ENCODE measurements at places on chromosomes 5 and 9.

- no peak for DNase-seq
These were observed 16.4 kb upstream of the SMIM15 start for GRCh38 chr5:61178702-61179101.

- DNase-seq: no peak
These were observed 131.2 kb downstream of the DAB2IP start for GRCh38 chr9:121782514-121783110.

GRCh38 chr5:95007921-95008597 is 276.8 kb downstream of the MCTP1 start:
- DNase-seq: no peak

DNA sequence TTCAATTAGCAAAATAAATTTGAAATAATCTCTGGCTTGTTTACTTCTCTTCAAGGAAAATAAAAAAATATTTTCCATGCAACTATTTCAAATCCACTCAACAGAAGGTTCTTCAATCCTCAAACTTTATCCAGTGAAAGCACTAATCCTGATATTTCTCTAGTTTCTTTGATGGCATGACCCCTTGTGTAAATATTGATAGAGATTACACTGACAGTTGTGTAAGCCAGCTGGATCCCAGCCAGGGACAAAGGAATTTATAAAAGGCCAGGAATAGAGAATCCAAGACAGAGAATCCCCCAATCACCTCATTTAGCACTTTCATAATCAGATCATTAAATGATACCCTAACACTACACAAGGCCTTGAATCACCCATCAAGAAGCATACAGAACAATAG is 135.2 kb downstream of the GNA14 start:
- DNase-seq: no peak

- peak; percentile 68 for DNase-seq
These were observed 13.4 kb upstream of the OR13C8 start for GRCh38 chr9:104555521-104555920.

DNA sequence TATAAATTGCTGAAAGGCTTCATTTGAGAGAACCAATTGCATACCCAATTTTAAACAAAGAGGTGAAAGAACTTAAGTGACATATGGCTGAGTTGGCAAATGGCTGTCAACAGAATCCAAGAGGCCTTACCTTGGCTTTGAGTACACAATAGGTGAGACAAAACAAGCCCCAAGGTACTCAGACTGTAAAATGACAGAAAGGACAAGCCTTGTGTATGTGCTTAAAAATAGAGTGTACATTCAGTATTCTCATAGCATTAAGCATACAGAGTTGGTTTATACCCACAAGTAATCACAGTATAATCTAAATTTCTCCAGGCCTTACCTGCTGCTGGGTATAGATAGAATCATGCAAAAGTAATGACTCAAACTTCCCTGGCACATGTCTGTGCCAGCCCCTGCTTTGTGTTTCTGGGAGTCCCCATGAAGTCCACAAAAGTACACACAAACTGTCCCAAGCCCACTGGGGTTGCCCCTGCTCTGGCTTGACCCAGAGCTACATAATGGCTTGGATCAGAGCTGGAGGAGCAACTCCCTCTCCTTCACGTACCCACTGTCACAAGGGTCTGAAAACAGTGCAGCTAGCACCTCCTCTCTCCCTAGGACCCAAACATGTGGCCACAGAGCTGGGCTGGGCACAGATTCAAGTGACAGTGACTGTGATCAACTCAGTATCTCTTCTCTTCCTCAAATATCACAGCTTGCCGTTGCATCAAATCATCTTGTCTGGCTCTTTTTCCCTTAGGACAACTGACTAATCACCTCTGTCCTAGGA is 250.8 kb downstream of the ENC1 start:
- DNase-seq: no peak

DNA sequence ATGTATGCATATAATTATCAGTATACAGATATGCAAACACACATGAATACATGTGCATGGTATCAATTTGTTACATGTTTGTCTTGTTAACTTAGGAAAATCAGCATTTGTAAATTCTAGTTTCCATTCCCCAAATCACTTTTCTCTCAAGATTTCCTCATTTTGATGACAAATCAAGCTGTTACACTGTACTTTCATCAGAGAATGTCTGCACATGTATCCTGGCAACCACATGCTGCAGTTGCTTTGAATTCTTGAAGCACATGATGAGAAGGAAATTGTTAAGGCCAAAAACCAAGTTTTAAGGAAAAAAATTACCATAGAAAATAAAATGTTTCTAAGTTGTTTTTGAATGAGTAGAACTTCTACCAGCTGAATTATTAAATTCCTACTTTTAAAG is 1834.5 kb downstream of the EFNA5 start:
- peak; percentile 85 for DNase-seq

GRCh38 chr5:160507221-160507721 is 85.6 kb downstream of the PTTG1 start:
- peak; percentile 81 for DNase-seq

DNA sequence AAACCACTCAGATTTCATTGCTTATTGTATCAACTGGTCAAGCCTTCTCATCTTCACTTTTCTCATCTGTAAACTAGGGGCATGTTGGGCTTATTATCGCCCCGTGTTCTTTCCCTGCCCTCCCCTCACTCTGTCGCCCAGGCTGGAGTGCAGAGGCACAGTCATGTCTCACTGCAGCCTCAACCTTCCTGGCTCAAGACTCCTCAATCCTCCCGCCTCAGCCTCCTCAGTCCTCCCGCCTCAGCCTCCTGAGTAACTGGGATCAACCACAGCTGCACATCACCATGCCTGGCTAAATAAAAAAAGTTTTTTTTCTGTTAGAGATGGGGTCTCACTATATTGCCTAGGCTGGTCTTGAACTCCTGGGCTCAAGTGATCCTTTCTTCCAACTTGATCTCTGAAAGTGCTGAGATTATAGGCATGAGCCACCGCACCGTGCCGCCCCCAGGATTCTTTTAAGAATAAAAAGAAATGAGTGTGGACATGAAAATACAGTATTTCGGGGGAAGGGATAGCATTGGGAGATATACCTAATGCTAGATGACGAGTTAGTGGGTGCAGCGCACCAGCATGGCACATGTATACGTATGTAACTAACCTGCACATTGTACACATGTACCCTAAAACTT is 2.0 kb downstream of the MAML1 start:
- DNase-seq: no peak

DNA sequence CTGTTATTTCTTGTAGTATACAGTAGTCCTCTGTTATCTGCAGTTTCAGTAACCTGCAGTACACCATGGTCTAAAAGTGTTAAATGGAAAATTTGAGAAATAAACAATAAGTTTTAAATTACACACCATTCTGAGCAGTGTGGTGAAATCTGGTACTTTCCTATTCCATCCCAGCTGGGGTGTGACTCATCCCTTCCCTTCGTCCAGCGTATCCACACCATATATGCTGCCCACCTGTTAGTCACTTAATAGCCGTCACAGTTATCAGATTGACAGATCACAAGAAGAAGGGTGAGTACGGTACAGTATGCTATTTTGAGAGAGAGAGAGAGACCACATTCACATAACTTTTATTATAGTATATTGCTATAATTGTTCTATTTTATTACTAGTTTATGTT is 28.9 kb downstream of the FAM151B start:
- peak; percentile 40 for DNase-seq

DNA sequence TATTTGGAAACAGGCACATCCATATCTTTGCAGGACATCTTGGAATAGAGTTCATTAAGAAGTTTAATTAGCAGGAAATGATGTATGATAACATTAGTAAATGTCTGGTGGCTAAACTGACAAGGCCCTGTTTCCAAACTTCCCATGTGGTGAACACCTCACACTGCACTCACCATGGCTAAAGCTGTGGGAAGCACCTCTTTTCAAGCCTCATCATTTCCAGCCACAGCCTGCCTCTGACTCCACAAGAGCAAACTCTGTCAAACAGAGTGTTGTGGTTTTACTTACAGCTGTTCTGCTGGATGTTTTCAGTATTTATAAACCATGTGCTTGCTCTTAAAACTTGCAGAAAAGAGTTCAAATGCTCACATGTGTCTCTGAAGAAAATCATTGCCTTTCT is 14.9 kb upstream of the NDUFB6 start:
- DNase-seq: no peak

- DNase-seq: peak; percentile 27
These were observed 762 bp downstream of the CACNA1B start for GRCh38 chr9:137878146-137878941.

DNA sequence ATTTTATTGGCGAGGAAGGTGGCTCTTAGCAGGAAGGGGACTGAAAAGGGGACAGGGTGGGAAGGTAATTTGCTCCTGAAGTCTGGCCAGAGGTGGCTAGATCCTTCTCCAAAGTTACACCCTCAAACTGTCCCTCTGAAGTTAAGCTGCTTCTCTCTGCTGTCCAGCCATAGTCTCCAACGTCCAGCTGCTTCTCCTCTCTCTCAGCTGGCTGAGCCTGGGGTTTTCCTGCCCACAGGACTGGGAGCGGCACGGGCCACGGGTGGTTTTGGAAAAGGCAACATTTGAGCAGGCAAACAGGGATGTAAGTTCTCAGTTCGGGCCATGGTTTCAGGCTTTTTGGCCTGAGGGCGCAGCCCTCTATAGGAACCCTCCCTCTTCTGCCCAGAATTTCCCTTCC is 128.3 kb downstream of the YIPF5 start:
- no peak for DNase-seq

- peak; percentile 26 for DNase-seq
These were observed 1.3 kb downstream of the BRD3 start for GRCh38 chr9:134066526-134066912.

DNA sequence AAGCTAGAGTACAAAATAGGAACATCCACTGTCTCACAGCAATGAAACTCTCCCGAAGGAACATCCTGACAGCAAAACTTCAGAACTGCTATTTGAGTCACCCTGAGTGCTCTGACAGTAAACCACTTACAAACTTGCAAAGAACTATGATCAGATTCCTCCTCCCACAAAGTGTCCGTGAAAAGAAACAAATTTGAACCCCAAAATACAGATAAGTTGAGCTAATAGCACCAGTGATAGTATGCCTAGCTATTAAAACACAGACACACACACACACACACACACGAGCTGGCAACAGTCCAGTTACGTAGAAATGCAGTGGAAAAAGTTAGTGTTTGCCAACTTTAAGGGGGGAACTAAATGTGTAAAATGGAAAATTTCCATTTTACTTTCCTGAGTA is 3.1 kb upstream of the GLIS3 start:
- DNase-seq: peak; percentile 57

DNA sequence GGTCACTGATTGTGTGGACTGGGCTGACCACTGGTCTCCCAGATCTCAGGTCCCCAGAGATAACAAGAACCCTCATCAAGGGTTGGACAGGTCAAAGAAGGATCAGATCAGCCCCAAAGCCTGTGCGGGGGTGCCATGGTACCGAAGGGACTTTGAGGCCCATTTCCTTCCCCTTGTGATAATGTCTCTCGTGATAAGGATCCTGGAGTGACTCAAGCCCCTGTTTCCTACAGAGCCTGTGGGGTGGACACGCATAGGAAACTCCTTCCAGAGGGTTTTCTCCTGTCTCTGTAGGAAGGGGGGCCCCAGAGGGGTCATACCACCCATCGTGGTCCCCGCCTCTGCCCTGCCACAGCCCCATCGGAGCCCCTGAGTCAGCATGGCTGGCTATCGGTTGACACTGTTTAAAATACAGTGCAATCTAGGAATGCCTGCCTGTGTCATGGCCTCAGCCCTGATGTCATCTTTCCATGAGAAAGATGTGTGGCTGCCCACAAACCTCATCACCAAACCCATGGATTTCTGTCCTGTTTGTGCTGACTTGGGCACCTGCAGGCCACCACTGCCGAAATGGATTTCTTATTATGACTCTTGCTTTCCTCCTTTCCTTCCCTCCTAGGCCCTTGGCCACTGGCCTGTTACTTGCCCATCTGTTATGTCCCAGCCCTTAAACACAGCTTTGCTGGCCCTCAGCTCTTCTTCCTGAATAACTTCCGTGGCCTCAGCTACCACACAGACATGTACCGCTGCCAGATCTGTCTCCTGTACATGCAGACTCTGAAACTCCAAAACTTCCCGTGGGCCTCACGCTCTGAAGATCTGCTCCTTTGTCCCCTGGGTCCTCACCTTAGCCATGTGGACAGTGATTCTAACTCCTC is 2.9 kb upstream of the CSF2 start:
- peak; percentile 42 for DNase-seq

GRCh38 chr9:132780230-132781007 is 97.7 kb downstream of the AK8 start:
- DNase-seq: no peak

DNA sequence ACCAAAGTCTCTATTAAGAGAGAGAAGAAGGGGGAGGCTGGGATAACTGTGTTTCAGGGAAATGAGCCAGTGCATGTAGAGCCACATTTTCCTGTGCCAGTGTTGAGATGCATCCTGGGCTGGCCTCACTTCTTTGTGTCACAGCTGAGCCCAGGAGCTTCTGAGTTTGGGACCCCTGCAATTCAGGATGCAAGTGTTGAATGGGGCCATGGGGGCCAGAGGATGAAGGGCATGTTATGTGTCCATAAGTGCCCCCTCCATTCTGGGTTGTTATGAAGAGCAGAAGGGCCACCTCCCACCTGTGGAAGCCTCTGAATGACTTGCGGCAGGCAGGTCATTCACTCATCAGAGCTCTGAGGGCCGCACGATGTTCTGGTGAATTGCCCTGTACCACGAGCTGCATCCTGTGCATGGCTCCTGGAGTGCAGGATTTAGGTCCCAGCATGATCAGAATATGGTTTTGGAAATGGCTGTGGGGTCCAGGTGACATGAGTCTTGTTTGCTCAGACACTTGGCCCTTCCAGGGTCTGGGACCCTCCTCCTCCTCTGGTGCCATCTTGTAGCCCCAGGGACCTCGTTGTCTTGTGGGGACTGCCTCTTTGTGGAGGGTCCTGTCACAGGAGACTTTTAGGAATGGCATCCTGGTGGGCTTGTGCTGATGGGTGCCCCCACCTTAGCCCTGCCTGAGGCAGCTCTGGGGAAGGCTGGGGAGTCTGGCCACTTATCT is 115.4 kb upstream of the PITX1 start:
- DNase-seq: no peak

GRCh38 chr9:14957109-14957508 is 46.9 kb upstream of the FREM1 start:
- no peak for DNase-seq

DNA sequence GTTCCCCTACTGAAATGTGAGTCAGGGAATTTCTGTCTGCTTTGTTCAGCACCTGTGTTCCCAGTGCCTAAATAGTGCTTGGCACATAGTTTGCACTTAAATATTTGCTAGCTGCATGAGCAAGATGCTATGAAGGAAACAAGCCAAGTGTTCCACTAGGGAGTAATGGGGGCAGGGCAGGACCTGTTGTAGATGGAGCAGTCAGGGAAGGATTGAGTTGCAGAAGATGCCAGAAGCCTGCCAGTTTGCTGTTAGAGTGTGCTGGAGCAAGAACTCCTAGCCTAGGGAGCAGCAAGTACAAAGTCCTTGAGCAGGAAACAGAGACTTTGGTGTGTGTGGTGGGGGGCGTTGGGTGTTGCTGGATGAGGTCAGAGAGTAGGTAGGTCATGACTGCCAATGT is 87.5 kb downstream of the DAB2IP start:
- peak; percentile 47 for DNase-seq

DNA sequence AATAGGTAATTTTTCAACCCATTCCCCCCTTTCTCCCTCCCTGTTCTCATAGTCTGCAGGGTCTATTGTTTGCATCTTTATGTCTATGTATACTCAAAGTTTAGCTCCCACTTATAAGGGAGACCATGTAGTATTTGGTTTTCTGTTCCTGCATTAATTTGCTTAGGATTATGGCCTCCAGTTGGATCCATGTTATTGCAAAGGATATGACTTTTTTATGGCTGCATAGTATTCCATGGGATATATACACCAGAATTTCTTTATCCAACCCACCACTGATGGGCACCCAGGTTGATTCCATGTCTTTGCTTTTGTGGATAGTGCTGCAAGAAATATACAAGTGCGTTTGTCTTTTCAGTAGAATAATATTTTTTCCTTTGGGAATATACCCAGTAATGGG is 761.6 kb upstream of the GRAMD2B start:
- no peak for DNase-seq

All from fibroblast of skin of right biceps (primary cell).